Smooth muscle cell of the pulmonary artery (primary cell): ENCODE measurements at places on chromosomes 4 and X. TPM values are rescaled to one million over a fixed set of nuclear protein-coding genes. Genes with fewer than 3 reads are reported as not detected.

The AMTN gene
- 0.13 TPM in 1 of 2 replicates, not detected in the other for total RNA-seq

The TNMD gene
- total RNA-seq = not detected in 2 replicates

The DMP1 gene
- total RNA-seq = not detected in 2 replicates

The ITGB1BP2 gene
- 3.4 and 3.7 TPM in 2 replicates for total RNA-seq

The DSPP gene
- total RNA-seq = not detected in 2 replicates

The F8A3 gene
- 1.5 and 1.7 TPM in 2 replicates for total RNA-seq

The PCDH10 gene
- 42.0 and 85.6 TPM in 2 replicates for total RNA-seq

The INTS12 gene
- 13.7 and 15.1 TPM in 2 replicates for total RNA-seq

The C1GALT1C1 gene
- total RNA-seq = 42.7 and 59.3 TPM in 2 replicates

The MAGEB1 gene
- not detected in 2 replicates for total RNA-seq

The SYTL4 gene
- 3.9 and 4.1 TPM in 2 replicates for total RNA-seq

The SOWAHD gene
- total RNA-seq = 0.10 and 0.13 TPM in 2 replicates

The EGFL6 gene
- total RNA-seq = not detected in 2 replicates

The GPR173 gene
- 2.9 and 5.5 TPM in 2 replicates for total RNA-seq

The DUSP9 gene
- total RNA-seq = not detected in 2 replicates

The C4orf51 gene
- not detected in 2 replicates for total RNA-seq

The FREM3 gene
- 0.03 and 0.07 TPM in 2 replicates for total RNA-seq

The GUCY1B1 gene
- total RNA-seq = 4.9 and 5.9 TPM in 2 replicates

The GLRB gene
- 16.7 and 20.5 TPM in 2 replicates for total RNA-seq

The TMPRSS11B gene
- total RNA-seq = not detected in 2 replicates

The PHOX2B gene
- not detected in 2 replicates for total RNA-seq

The SLC34A2 gene
- 0.03 TPM in 1 of 2 replicates, not detected in the other for total RNA-seq

The CLCN4 gene
- 2.1 and 5.1 TPM in 2 replicates for total RNA-seq

The SSX1 gene
- not detected in 2 replicates for total RNA-seq

The PIN4 gene
- 6.0 and 9.6 TPM in 2 replicates for total RNA-seq

The MTNR1A gene
- total RNA-seq = not detected in 2 replicates

The C1QTNF7 gene
- total RNA-seq = 0.59 and 0.91 TPM in 2 replicates
